ENCODE measurements at places on chromosomes 7 and 10. TPM values are rescaled to one million over a fixed set of nuclear protein-coding genes. Genes with fewer than 3 reads are reported as not detected.

GIMAP8 gene
- total RNA-seq: not detected

- no peaks in the 10 kb centered on the region for H3K4me1 ChIP-seq
- no peak for DNase-seq
- H3K27me3 ChIP-seq: no peaks in the 10 kb centered on the region
- no peaks in the 10 kb centered on the region for H3K36me3 ChIP-seq
- no peak overlapping the region for H3K4me3 ChIP-seq
- no peak overlapping the region for H3K27ac ChIP-seq
Measured at GRCh38 chr7:134732728-134733127, 46.7 kb upstream of the CALD1 start.

GRCh38 chr10:123402656-123403055 is 248.5 kb downstream of the BUB3 start:
- peak; percentile 95 for DNase-seq
- no peaks in the 10 kb centered on the region for H3K27me3 ChIP-seq
- peaks cover 4% of the 10 kb centered on the region for H3K36me3 ChIP-seq
- H3K4me1 ChIP-seq: peaks cover 43% of the 10 kb centered on the region
- H3K27ac ChIP-seq: peak overlapping the region; percentile 98

DNA sequence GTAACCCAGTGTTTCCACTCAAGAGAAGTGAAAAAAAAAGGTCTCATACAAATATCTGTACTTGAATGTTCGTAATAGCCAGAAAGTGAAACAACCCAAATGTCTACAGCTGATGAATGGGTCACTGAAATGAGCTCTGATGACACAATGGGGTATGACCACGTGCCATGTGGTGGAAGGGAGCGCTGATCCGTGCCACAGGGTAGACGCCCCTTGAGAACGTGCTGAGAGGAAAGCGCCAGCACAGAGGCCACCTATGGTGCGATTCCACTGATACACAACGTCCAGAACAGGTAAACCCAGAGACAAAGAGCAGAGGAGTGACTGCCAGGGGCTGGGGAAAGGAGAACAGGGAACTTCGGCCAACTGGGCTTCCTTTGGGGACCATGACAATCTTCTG is 50.3 kb downstream of the MAD1L1 start:
- H3K4me3 ChIP-seq: no peak overlapping the region
- peaks cover 5% of the 10 kb centered on the region for H3K4me1 ChIP-seq
- H3K36me3 ChIP-seq: no peaks in the 10 kb centered on the region

DNA sequence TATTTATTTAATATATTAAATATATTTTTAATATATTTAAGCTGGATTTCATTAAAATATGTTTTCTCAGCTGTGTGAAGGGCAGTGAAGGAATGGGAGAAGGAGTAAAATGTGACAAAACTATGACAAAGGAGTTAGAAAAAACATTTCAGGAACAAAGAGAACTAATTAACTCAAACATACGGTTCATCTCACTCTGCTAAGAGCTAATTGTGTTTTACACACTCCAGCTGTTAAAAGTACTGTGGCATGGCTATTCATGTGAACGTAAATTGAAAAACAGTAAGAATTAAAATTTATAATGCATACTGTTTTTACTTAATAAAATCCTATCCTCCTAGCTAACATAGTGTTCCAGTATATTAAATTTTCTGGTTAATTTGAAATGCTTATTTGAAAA is 262.5 kb upstream of the GNAI1 start:
- H3K4me3 ChIP-seq: no peak overlapping the region
- DNase-seq: no peak
- H3K36me3 ChIP-seq: no peaks in the 10 kb centered on the region
- no peak overlapping the region for H3K27ac ChIP-seq
- H3K27me3 ChIP-seq: no peaks in the 10 kb centered on the region
